ENCODE measurements at places on chromosomes 2 and 18.

- no peak for DNase-seq
Observed at GRCh38 chr2:227402959-227403358, 15.2 kb upstream of the SCYGR1 start.

GRCh38 chr2:125543968-125544514 is 1111.9 kb upstream of the GYPC start:
- no peak for DNase-seq

DNA sequence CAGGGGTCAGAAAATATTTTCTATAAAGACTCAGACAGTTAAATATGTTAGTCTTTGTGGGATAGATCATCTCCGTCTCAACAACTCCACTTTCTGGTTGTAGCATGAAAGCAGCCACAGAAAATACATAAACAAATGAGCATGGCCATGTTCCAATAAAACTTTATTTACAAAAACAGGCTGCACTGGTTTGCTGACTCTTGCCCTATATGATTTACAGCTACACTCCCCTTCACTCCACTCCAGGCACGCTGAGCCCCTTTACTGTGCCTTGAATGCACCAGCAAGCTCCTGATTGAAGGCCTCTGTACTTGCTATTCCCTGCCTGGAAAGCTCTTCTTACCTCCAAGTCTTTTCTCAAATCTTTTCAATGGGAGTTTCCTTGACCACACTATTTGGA is 5.8 kb upstream of the STAMBP start:
- no peak for DNase-seq

- DNase-seq: no peak
Observed at GRCh38 chr18:55584201-55584600, 3.8 kb downstream of the TCF4 start.

All from NCI-H1930 (cell line).